Midbrain (tissue), 1 donor: ENCODE measurements at places on chromosomes 1 and 21.

DNA sequence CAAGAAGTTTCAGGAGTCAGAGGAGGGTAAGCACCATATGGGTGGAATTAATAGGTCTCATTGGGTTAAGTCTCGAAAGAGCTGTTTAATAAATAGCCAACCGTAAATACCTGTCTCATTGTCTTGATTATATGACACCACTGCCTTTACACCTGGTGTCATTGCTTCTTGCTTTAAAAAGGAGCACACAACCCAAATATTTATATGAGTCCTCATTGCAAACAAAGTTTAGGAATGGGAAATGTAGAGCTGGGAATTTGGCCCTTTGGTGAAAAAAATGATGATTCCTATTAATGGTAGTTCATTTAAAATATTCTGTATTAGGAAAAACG, 2.1 kb downstream of the BACH1 start:
- DNase-seq, result no peak

DNA sequence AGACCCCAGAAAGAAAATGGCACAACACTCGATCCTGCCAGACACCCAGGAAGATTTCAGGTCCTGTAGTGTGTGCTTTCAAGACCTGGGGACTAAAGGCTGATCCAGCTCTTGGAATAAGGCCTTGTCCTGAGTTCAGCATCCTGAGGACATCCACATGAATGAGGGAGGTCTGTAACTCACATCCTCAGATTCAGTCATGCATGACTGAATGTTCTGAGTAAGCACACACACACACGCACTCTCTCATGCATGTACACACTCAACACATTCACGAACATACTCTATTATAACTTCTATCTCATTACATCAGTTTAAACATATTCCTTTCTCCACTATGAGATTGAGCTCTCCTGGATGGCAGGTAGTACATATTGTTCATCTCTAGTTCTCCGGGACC, 273.4 kb upstream of the BEND5 start:
- no peak for DNase-seq

DNA sequence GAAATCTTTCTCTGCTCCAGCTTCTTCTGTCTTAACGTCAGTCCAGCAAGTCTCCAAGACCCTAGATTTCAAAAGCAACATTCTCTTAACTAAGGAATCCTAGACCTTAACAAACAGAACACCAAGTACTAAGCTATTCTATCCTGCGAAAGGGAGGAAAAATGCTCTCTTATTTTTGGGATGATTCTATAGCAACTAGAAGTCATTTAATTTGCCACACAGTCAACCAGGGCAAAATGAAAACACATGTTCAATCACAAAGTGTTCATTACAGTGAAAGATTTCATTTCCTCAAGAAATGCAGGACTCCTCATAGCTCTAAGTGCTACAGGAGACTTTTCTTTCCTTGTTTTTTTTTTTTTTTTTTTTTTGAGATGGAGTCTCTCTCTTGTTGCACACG, 36.2 kb upstream of the DOCK7 start:
- DNase-seq, result no peak

DNA sequence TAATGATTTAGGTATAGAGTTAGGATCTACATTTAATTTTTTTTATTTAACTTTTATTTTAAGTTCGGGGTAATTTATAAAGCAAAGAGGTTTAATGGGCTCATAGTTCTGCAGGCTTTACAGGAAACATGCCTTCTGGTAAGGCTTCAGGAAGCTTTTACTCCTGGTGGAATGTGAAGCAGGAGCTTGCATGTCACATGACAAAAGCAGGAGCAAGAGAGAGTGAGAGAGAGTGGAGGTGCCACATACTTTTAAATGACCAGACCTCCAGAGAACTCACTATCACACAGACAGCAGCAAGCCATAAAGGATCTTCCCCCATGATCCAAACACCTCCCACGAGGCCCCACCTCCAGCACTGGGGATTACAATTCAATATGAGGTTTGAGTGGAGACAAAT, 17.6 kb upstream of the GBP2 start:
- no peak for DNase-seq

DNA sequence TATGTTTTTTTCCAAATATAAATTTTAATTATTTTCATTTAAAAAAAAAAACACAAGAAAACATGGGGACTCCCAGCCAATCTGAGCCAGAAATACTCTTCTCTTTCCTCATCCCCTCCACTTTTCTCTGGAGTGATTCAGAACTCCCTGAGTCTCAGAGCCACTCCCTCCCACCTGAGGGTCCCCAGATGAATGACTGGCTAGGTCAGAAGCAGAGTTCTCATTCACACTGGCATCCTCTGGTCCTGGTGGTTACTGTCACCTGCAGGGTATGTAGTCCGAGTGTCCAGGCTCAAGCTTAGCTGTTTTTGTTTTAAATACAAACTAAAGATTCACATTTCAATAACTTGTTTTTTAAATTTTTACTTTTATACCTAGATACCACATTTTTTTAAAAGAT, 6.3 kb downstream of the HMGCS2 start:
- DNase-seq, result no peak

GRCh38 chr1:220326578-220326977, 54.3 kb upstream of the RAB3GAP2 start:
- no peak for DNase-seq

DNA sequence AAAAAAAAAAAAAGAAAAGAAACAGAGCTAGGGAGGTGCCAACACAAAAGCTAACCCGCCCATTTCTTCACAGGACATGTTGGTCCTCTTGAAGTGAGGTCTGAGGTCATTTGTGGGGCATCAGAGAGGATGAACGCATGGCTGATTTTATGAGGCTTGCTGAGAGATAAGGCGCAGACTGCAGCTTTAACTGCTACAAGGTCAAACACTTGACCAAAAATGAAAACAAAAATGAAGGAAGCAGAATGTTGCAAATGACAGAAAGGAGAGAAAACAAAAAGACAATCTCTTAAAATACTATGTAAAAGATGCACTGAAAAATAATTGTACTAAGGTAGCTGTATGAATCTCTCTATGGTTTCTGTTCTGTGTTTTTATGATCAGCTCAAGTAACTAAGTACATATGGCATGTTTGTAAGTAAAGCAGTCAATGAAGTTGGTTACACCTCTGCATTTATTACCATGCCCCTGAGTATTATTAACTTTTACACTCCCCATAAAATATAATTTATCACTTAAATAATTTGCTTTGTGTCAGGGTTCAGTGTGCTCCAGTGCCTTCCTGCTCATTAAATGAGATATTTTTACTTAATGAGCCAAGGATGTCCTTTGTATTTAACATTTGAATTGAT, 249.1 kb upstream of the NR5A2 start:
- no peak for DNase-seq

GRCh38 chr1:240188139-240188538, 96.5 kb downstream of the FMN2 start:
- DNase-seq, result peak; percentile 18

DNA sequence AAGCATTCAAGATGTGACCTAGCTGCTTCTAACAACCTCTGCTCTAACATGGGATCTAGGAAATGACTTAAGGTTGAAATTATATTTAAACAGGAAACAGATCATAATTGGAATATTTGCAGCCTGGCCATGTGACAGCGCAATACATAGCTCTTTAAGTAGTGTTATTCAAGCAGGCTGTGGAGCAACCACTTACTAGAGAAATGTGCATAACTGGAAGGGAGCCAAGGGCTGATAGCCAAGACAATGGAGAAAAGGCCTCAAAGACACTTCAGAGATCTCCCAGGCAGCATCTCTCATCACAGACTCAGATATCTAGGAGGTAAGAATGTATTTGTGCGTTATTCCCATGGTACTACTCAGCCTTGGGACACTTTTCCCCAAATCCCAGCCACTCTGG, 823.0 kb upstream of the PRMT6 start:
- no peak for DNase-seq

GRCh38 chr1:156553860-156554485, 18.4 kb downstream of the IQGAP3 start:
- DNase-seq, result no peak

- DNase-seq, result peak; percentile 68
Measured at GRCh38 chr1:45686015-45686287, 382 bp downstream of the GPBP1L1 start.

DNA sequence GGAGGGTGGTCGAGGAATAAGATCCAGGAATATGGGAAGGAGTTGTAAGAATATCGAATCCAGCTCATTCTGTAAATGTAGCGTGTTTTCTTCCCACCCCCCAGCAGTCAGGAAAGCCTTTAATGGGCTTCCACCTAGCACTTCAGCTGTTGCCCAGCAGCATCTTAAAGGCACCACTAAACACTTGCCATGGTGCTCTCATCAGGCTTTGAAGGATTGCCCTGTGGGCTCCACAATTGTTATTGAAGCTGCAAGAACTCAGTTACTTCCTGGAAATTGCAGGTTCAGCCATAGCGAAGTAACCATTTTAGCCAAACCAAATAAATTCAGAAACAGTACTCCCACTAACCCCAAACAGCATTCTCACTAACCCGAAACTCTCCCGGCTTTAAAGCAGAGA, 511.2 kb downstream of the PLPP3 start:
- DNase-seq, result no peak

DNA sequence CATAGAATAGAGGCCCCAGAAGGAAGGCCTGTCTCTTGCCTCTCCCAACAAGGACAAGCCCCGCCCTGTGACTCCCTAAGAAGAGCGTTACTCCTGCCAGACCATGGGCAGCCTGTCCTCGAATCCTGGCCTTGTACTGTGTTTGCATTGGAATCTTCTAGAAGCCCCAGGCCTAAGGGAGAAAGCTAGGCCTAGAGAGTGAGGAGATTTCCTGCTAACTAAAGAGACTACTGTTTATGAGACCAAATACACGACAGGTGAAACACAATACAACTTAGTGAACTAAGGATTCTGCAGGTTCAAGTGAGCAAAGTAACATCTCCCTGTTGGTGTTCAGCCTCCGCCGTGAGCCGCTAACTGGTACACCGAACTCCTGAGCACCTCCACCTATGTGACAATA, 62.7 kb downstream of the SYF2 start:
- DNase-seq, result no peak

GRCh38 chr1:87305151-87305550, 23.5 kb upstream of the LMO4 start:
- DNase-seq, result no peak

DNA sequence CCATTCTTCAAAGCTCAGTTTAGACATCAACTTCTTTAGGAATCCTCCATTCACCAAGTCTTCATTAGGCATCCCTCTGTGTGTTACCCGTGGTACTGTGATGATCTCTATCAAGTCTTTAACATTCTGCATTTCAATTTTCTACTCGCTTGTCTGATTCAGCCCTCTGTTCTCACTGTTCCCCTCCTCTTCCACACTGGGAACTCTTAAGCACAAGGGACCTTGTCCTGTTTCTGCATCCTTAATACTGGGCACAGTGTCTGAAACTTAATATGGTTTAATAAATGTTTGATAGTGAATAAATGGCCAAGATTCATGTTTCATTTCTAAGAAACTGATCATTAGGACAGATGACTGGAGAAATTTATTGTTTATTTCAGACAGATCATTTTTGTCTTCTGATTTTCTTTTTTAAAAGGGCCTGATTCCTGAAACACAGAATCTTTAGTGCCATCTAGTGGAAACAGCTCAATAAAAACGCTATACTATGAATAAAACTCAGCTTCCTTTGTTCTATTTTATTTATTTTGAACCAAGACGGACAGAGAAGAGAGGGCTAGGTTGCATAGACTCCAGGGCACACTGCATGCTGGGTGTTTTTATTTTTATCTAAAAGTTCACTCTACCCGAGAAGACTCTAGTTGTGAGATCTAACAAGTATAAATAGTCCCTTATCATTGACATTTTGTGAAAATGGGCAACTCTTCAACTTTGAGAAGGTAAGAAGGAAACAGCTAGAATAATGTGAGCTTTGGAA, 7.0 kb upstream of the TRIM45 start:
- DNase-seq, result peak; percentile 61
